ENCODE measurements at places on chromosomes 11 and 22. TPM values are rescaled to one million over a fixed set of nuclear protein-coding genes. Genes with fewer than 3 reads are reported as not detected.

DKK3 gene
- 396 TPM for total RNA-seq

SMIM35 gene
- not detected for total RNA-seq

TMPRSS5 gene
- under 0.01 TPM for total RNA-seq

POU2F3 gene
- not detected for total RNA-seq

CEP126 gene
- 4.2 TPM for total RNA-seq

OR52B6 gene
- not detected for total RNA-seq
